ENCODE measurements at places on chromosomes 13 and 19. TPM values are rescaled to one million over a fixed set of nuclear protein-coding genes. Genes with fewer than 3 reads are reported as not detected.

DNA sequence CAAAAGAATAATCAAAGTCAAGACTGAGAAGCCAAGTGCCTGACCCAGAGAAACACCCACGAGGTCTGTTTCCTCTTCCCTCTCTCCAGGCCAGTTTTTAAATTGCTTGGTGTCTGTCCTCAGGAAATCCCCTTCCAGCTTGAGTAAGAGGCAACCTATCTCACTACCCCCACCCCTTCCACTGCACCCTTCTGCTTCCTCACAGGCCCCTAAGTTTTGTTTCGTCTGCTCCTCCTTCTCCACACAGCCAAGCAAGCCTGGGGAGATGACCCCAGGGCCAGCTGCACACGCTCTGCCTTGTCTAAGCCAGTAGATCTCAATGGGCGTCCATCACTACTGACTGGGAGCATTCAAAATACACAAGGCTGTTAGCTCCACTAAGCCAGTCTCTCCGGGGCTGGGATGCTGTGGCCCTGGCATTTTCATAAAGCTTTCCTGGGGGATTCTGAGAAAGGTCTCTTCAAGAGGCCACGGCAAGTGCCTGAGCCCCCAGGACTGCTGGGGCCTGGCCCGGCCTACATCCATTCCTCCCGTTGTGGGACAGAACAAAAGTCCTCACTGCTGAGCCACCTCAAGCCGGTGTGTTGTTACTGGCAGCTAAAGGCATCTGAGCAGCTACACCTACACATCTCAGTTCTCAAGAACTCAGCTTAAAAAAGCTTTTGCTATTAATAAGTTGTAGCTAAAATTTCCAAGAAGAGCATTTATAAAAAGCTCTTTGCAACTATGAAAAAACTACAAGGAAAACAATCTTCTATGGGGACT, 14.9 kb upstream of the IL4I1 start:
- peak overlapping the region; percentile 75 for H3K4me3 ChIP-seq
- peaks cover 59% of the 10 kb centered on the region for H3K36me3 ChIP-seq
- H3K4me1 ChIP-seq = peaks cover 63% of the 10 kb centered on the region

GRCh38 chr19:19657397-19657783, 6.1 kb downstream of the ATP13A1 start:
- H3K27me3 ChIP-seq = no peaks in the 10 kb centered on the region
- peaks cover 15% of the 10 kb centered on the region for H3K4me1 ChIP-seq
- H3K27ac ChIP-seq = no peak overlapping the region
- H3K4me3 ChIP-seq = no peak overlapping the region

DNA sequence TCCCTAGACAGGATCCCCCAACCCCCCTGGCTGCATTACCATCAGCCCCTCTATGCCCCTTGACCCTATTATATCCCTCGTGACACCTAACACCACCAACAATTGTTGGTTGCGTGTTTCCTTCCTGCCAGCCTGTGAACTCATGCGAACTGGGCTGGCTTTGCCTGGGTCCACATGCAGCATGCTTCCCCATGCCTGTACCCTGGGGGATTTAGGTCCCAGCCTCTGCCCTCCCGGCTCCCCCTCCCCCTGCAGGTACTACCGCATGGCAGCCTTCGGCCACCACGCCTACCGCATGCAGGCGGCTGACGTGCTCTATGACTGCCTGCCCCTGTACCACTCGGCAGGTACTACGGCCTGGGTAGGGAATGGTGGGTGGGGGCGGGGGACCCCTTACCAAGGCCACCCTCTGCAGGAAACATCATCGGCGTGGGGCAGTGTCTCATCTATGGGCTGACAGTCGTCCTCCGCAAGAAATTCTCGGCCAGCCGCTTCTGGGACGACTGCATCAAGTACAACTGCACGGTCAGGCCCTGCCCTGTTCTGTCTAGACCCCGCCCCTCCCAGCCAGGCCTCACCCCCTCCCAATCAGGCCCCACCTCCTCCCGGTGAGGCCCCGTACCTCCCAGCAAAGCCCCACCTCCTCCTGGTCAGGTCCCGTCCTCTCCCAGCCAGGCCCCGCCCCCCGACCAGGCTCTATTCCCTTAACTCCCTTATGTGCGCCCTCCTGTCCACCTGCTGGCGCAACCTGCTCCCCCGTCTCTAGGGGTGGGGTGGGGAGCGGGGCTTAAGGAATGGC, 18.5 kb downstream of the SLC27A1 start:
- H3K27me3 ChIP-seq = peaks cover 5% of the 10 kb centered on the region
- no peak overlapping the region for H3K27ac ChIP-seq
- H3K4me3 ChIP-seq = no peak overlapping the region
- DNase-seq = peak; percentile 25
- peaks cover 7% of the 10 kb centered on the region for H3K4me1 ChIP-seq

DNA sequence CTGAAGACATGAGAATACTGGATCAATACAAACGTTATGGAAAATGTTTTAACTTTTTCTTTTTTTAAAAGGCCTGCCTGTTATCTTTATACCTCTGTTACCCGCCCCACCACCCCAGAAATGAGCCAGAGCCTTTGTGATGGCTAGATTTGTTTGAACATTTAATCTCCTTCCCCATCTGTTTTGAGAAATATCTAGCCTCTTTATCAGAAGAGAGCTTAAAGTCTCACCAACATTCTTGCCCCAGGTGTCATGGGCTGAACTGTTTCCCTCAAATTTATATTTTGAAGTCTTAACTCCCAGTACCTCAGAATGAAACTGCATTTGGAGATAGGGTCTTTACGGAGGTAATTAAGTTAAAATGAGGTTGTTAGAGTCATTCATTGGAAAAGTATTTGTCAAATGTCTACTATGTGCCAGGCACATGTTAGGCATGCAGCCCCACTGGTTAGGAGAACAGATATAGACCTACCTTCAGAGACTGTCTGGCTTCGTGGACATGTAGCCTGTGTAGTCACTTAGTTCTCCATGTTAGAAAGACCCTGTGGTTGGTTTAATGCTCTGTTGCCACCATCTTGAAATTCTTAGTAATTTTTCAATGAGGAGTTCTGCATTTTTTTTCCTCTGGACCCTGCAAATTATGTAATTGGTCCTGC, 6.3 kb upstream of the RB1 start:
- no peak for DNase-seq
- peaks cover 11% of the 10 kb centered on the region for H3K4me1 ChIP-seq
- no peak overlapping the region for H3K27ac ChIP-seq
- H3K4me3 ChIP-seq = no peak overlapping the region

- peaks cover 14% of the 10 kb centered on the region for H3K4me1 ChIP-seq
- peak overlapping the region; percentile 0 for H3K4me3 ChIP-seq
- DNase-seq = no peak
- H3K27ac ChIP-seq = no peak overlapping the region
Measured at GRCh38 chr13:111384441-111385182, 64.2 kb downstream of the TEX29 start.

- peaks cover 19% of the 10 kb centered on the region for H3K4me1 ChIP-seq
- H3K27me3 ChIP-seq = peaks cover 62% of the 10 kb centered on the region
- no peak overlapping the region for H3K27ac ChIP-seq
- no peak for DNase-seq
- peak overlapping the region; percentile 71 for H3K4me3 ChIP-seq
Measured at GRCh38 chr13:31846961-31847752, 107.8 kb downstream of the RXFP2 start.

DNA sequence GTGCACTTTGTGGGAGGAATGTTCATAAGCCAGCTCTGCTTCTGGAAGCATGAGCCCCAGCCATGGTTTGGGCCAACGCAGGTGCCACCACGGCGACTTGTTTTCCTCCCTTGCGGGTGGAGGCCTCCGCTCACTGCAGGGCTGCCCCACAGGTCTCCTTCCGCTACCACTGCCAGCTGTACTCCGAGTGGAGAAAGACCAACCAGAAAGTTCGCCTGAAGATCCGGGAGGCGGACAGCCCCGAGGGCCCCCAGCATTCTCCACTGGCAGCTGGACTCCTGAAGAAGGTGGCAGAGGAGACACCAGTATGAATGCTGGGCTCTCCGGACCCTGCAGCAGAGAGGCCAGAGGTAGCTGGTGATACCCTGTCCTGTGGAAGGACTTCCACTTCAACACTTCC, 6.5 kb upstream of the HNRNPM start:
- no peak overlapping the region for H3K27ac ChIP-seq
- no peaks in the 10 kb centered on the region for H3K27me3 ChIP-seq
- no peak for DNase-seq
- H3K4me3 ChIP-seq = no peak overlapping the region
- no peaks in the 10 kb centered on the region for H3K4me1 ChIP-seq

ANKRD24 gene
- 0.54 TPM for total RNA-seq

PLEKHA4 gene
- total RNA-seq = 1.4 TPM

IZUMO2 gene
- total RNA-seq = not detected

C2CD4C gene
- total RNA-seq = 0.08 TPM

TEX101 gene
- not detected for total RNA-seq

ZNF765 gene
- total RNA-seq = 10.8 TPM
